CD4-positive, alpha-beta memory T cell (primary cell): ENCODE measurements at places on chromosomes 2 and 18. TPM values are rescaled to one million over a fixed set of nuclear protein-coding genes. Genes with fewer than 3 reads are reported as not detected.

DNA sequence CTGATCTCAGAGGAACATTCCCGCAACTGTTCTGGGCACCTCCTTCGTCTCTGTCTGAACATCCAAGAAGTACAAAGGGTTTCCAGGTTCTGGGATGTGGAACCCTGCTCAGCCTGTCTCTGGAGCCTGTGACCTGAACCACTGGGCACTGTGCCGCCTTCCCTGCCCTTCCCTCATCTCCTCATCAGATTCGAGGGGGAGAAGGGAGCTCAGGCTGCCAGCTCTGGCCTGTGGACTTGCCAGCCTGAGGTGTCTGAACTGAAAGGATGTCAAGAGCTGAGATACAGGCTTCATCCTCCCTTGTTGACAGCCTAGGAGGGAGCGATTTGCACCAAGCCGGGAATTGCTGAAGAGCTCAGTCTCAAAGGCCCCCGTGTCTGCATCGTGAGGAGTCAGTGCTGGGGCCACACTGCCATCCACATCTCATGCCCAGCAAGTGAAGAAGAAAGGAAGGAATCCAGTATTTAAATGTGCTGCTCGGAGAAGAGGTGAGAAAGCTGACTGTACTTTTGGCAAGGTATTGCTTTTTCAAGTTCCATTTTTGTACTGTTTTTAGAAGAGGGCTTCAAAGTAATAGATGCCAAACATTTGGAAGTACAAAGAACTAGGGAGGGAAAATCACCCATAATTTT lies 12.6 kb downstream of the NEU2 start:
- no peak for DNase-seq

C1D gene
- 12.4 TPM for total RNA-seq

DNA sequence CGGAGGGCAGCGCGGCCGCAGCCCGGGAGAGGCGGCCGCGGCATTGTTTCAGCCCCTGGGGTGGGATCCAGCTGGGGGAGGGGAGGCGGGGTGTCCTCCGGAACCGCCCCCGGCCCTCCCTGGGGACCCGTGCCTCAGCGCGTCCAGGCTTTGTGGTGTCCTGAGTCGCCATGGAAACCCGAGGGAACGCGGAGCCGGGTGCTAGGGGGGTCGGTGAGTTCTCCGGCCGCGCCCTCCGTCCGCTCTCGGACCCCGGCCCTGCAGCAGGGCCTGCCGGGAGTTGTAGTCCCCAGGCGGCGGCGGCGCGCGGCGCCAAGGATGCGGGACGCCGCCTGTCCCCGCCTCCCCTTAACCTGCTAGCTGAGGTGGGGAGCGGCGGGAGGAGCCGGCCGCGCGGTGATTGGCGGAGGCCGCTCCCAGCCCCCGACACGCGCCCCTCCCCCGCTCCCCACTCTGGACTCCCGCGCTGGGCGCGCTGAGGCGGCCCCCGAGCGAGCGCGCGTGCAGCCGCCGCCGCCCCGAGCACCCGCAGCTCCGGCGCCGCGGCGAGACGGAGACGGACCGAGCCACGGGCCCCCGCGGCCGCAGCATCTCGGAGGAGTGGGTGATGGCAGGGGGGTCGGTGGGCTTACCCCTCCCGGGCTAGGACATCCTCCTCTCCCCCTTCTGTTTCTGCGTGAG lies at the start of gene DPYSL5:
Gene DPYSL5 (plus strand): TSS at position 478 of the 681 bp plus-strand sequence. CDS start 50,368 bp downstream, outside the sequence.
- DNase-seq = no peak

ACADL gene
- total RNA-seq = not detected

- DNase-seq = no peak
Observed at GRCh38 chr2:74391209-74391579, 11.1 kb upstream of the DCTN1 start.

GRCh38 chr18:48678237-48679115 lies 139.6 kb downstream of the CTIF start:
- DNase-seq = no peak

PLB1 gene
- 0.75 TPM for total RNA-seq

- DNase-seq = no peak
Observed at GRCh38 chr18:35689728-35690127, 108.2 kb downstream of the GALNT1 start.

REG3G gene
- not detected for total RNA-seq

GRCh38 chr2:6865346-6866274 lies at the start of gene CMPK2:
Gene CMPK2 (minus strand): TSS chr2:6865907. CDS start chr2:6865696, 211 bp downstream.
- peak; percentile 80 for DNase-seq

GRCh38 chr18:76766429-76766828 lies 55.9 kb upstream of the ZNF236 start:
- DNase-seq = no peak

- no peak for DNase-seq
Observed at GRCh38 chr2:5729416-5729815, 37.2 kb downstream of the SOX11 start.

- peak; percentile 5 for DNase-seq
Observed at GRCh38 chr2:15588329-15588919, 3.2 kb upstream of the DDX1 start.

MC5R gene
- not detected for total RNA-seq

- DNase-seq = no peak
Observed at GRCh38 chr18:4017480-4017879, 437.6 kb downstream of the DLGAP1 start.

CXCR1 gene
- total RNA-seq = not detected

GRCh38 chr2:202054679-202055078 lies 18.4 kb upstream of the KIAA2012 start:
- no peak for DNase-seq

RTP5 gene
- total RNA-seq = not detected

- no peak for DNase-seq
Observed at GRCh38 chr2:233481368-233482142, 85.0 kb downstream of the USP40 start.

DNA sequence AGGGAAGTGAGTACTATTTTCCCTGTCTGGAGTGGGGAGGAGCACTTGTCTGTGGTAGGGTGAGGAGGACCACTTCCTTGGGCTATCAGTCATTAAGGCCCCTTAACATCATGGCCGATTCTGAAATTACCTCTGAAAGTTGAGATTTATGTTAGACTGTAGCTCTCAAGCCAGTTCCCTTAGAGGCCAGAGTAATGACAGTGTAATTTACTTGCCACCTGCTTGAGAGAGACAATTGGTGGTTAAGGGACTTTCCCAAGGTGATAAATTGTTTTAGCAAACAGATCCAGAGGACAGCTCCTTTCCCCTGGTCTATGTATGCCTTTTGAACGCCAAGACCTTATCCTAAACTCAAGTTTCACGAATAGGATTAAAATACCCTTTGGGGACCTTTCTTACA lies 56.1 kb downstream of the NEDD4L start:
- DNase-seq = no peak

- DNase-seq = no peak
Observed at GRCh38 chr18:44788334-44788733, 107.6 kb downstream of the SETBP1 start.

GRCh38 chr2:152036611-152037469 lies 62.0 kb downstream of the CACNB4 start:
- DNase-seq = peak; percentile 34

MPP4 gene
- not detected for total RNA-seq

DNA sequence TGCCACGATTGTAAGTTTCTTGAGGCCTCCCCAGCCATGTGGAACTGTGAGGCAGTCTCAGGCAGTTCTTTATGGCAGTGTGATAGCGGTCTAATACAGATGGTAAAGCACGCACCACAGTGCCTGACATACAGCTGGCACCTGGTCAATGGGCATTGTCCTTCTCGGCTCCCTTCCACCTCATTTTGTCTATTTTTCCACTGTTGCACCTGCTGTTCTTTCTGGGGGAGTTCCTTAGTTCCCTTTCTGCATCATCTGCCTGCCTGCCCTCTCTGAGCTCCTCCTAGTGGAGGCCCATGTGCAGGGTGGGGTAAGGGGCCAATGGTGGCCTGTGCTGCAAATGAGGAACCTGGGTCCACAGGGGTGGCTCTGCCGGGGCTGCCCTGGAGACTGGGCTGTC lies 157.6 kb downstream of the LPIN1 start:
- no peak for DNase-seq

- DNase-seq = no peak
Observed at GRCh38 chr2:150549381-150549780, 61.9 kb upstream of the RND3 start.
